ENCODE measurements at places on chromosomes 6 and 20.
A peak's percentile ranks its signal among the peaks of the same experiment; 100 is the strongest.

- no peak for DNase-seq
Observed at GRCh38 chr6:37022135-37022863, 16.8 kb downstream of the FGD2 start.

DNA sequence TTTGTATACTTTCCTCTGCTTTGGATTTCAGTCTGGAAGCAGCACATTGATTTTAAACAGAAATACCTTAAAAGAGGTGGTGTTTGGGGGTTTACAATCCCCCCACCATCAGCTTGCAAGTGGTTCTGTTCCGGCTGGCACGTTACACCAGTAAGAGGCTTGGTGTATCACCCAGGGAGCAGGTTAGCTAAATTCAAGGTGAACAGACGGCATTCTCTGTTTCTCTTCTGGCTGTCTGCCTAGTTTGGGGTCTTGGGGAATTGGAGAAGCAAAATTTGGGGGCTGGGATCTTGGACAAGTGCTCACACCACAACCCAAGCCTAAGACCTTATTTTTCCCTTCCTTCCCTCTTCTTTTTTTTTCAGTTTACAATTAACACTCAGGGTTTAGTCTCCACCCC lies 7.5 kb upstream of the APCDD1L start:
- no peak for DNase-seq

- DNase-seq, result no peak
Observed at GRCh38 chr6:144395014-144395413, 109.9 kb downstream of the UTRN start.

DNA sequence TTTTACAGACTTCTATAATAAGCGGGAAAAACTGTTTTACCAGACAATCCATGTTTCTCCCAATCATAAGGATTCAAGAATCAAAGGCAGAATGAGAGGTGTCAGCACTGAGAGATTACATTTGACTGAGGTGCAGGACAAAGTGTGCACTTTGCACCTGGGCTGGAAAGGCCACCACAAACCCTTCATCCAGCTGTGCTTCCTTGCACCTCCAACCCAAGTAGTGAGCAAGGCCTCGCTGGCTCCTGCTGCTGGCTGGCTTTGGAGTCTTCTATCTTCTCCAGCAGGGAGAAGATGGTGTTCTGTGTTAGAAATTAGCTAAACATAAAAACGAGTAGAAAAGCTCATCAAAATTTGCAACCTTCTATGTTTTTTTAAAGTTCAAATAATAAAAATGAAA lies 77.7 kb downstream of the CHD6 start:
- DNase-seq, result no peak

DNA sequence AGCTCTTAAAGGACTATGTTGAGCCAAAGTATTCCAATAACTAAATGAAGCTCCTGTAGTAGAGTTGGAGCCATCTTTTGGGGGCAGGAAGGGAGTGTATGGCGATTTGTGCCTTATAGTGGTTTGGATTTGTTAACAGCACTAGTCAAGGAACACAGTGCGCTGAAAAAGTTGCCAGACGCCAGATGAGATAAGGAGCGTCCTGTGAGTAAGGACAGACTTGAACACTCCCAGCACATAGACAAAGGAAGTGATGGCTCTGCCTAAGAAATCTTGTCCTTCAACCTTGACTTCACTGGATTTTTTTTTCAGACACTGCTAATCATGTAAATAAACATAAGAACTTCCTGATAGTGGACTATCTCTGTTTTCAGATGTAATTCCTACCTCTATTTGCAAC lies 136.9 kb downstream of the TRMT11 start:
- no peak for DNase-seq

- DNase-seq, result no peak
Observed at GRCh38 chr6:130359736-130360135, 6.1 kb upstream of the TMEM200A start.

- no peak for DNase-seq
Observed at GRCh38 chr6:30760549-30760948, 16.2 kb upstream of the IER3 start.

GRCh38 chr6:170294813-170295509 lies 4.1 kb upstream of the DLL1 start:
- DNase-seq, result no peak

DNA sequence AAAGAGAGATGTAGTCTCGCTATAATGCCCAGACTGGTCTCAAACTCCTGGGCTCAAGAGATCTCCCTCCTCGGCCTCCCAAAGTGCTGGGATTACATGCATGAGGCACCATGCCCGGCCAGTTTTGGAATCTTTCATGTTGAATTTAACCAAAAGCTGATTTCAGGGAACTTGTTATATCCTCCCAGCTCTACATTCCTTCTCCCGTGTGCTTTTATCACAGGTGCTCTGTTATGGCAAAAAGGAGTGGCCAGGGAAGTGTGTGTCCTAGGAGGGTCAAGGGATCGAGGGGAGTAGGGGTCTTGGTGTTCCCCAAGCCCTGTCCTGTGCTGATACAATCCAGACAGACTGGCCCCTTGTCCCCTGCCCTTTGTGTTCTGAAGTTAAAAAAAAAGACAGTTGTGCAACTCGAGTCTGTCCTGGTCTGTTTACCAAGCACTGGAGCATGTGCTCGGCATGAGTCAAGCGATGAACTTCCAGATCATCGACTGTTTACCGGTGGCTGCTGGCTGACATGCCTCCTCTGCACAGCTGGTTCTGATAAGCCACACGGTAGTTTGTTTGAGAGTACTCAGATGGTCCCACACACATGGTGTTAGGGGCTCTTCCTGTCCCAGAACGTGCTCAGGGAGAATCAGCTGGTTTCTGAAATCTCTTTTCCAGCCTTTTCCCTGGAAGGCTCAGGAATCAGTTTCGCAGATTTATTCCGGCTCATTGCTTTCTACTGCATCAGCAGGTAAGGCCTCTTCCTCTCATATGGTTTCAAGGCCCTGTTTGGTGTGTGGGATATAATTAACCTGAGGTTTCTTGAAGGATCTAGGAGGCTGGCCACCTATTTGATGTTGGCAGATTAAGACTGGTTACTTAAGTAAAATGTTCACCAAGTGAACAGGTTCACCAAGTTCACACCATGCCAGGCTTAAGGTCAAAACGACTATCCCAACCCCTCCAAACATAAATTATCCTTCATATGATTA lies 52.6 kb upstream of the NAA20 start:
- DNase-seq, result peak; percentile 5

GRCh38 chr6:149453597-149454345 lies 31.0 kb downstream of the ZC3H12D start:
- DNase-seq, result no peak

Data from NCI-H1694 treated with DMSO at 0.1 percent for 48 hours (cell line).